ENCODE measurements at places on chromosomes 5 and 9.

- no peak for DNase-seq
These were observed 1.5 kb downstream of the CSF2 start for GRCh38 chr5:132074772-132075718.

DNA sequence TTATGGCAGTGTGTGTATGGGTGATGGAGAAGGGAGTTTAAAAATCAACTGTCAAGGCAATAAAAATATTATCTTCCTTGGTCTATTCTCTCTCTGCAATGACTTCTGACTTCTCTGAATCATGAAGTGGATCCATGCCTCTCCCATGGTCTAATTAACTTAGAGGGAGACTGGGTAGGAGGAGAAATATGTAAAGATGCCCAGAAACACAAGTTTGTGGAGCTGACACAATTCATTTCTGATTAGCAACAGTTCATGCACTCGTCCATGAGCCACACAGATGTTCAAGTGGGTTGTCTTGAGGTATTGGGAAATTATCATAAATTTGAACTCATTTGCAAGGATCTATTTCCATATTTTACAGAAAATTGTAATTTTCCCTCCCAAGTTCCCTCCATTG is 38.1 kb downstream of the INSYN2B start:
- DNase-seq, result no peak

DNA sequence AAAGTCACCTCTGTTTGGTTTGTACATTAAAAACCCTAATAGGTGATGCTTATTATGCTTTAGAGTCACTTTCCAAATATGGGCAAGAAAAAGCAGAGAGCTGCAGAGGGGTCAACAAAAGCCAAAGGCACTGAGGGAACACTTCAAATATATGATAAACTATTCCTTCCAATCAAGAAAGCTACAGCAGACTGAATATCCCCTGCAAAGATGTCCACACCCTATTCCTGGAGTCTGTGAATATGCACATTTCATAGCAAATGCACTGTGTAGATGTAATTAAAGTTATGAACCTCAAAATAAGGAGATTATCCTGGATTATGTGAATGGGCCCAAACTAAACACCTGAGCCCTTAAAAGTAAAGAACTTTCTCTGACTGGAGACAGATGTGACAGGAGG is 74.3 kb downstream of the ABCA1 start:
- no peak for DNase-seq

DNA sequence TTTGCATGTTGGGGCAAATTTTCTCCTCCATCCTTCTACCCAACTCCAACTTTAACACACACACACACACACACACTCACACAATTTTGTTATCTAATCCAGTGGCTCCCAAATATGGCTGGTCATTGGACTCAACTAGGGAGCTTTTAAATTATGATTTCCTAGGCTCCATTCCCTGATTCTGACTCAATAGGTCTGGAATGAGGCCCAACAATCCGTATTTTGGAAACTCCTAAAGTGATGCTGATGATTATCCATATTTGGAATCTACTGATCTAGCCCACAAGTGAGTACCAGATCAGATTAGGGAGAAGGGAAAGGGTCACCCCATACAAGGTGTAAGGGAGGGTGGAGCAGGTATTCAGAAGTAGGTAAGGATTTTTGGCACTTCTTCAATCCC is 309.7 kb downstream of the TLE1 start:
- DNase-seq, result no peak

DNA sequence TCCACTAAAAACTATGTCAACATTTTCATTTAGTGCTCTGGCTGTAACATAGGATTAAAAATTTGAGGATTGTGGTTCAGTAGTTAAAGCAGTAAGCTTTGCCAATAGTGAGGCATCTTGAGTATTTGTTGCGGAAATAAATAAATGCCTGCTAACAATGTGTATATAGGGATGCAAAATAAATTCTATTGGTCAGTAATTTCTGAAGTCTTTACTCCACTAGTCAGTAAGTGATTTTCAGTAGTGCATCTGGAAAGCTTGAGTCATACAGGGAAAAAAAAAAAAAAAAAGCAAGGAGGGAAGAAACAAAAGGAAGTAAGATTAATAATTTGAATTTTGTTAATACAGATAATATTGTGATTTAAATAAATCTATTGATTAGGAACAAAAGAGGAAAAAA is 21.0 kb downstream of the NIPBL start:
- no peak for DNase-seq

DNA sequence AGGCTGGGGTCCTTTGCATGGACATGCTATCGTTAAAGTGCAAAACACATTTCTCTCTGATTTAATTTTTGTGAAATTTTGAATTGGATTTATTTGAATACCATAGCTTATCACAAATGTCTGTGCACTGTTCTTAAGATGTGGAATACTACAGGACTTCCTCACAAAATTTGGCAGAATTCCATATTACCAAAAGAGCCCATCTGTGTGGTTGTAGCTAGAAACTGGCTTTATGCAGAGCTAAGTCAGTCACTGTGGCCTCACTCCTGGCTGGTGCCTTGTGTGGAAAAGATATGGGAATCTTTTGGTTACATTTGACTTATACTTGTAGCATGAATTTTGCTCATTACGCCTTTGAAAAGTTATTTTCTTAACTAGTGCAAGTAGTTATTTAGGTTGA is 35.5 kb downstream of the ACO1 start:
- no peak for DNase-seq

DNA sequence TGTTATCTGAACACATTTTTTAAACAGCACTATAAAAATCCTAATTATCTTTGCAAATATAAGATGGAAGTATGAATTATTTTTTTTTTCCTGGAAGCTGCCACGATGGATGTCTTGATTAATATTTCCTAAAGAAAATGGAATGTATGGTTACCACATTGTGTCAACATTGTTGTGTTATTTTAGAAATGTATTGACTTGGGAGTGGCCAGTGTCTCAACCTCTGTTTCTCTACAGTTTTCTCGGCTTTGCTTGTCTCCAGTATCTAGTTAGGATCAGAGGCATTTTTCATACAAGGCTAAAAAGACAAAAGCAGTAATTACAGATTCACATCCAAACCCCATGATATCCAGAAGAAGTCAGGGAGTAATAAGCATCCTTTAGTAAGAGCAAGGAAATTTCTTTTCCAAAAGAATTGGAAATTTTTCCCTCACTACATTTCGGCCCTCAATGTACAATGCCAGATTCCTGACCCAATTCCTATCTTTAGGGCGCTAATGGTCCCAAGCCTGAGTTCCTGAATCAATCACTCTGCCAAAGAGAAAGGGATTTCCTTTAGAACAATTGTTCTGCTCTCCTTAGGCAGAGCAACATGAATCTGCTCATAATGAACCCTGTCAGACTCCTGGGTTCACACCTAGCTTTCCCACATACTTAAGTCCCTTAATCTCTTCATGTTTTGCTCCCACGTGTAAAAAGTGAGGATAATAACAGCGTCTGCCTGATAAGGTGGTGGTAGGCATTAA is 111.7 kb downstream of the EDIL3 start:
- DNase-seq, result no peak

DNA sequence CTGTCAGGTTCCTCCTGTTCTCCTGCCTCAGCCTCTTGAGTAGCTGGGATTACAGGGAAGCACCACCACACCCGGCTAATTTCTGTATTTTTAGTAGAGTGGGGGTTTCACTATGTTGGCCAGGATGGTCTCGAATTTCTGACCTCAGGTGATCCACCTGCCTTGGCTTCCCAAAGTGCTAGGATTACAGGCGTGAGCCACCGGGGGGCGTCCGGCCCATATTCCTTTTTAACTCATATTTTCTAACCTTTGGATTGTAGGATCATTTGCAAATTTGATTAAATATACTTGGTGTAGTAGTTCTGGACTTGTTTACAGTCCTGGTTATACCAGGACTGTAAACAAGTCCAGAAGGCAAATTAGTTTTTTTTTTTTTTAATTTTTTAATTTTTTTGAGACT is 4.3 kb downstream of the TCERG1 start:
- no peak for DNase-seq

DNA sequence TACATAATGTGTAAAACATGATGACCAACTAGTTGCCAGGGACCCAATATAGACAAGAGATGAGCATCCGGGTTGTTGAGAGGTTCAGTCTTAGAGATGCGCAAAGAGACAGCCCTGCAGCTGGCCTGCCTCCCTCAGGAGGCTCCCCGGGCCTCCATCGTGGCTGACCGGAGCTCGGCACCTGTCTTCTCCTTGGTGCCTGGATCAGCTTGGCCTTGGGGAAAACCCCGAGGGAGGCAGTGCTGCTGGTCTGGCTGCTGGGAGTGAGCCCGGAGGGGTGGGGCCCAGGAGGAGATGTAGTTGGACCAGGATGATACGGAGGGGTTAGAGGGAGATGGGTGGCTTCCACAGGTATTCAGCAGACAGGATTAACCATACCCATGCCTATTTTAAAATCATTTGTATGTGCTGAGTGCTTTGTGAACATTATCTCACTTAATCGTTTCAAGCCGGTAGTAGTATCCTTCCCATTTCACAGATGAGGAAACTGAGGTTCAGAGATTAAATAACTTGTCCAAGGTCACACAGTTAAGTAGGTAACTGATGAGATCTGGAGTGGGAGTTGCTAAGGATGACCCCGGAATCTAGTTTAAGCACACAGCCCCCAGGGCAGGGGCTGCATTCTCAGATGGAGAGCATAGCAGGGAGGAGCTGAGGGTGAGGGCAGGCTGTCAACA is 173.8 kb downstream of the COL23A1 start:
- DNase-seq, result no peak

GRCh38 chr5:92942762-92943161 is 638.3 kb downstream of the NR2F1-AS1 start:
- DNase-seq, result no peak

DNA sequence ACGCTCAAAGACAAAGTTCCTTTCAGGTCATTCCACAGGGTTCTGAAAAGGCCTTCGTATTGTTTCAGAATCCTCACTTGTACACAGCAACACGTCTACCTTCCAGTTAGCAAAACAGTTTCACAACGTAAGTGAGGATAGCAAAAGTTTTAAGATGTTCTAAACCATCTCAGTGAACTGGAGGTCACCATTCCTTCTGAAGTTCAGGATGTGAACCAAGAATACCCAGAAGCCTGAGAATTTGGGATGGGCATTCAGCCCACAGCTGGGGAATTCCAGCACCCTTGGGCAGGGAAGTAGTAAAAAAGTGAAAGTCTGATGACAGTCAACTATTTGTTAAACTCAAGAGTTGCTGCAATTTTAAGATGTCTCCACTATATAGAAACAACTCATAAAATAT is 224.5 kb downstream of the BNC2 start:
- no peak for DNase-seq

- no peak for DNase-seq
These were observed 157.5 kb upstream of the SMIM23 start for GRCh38 chr5:171627936-171628632.

DNA sequence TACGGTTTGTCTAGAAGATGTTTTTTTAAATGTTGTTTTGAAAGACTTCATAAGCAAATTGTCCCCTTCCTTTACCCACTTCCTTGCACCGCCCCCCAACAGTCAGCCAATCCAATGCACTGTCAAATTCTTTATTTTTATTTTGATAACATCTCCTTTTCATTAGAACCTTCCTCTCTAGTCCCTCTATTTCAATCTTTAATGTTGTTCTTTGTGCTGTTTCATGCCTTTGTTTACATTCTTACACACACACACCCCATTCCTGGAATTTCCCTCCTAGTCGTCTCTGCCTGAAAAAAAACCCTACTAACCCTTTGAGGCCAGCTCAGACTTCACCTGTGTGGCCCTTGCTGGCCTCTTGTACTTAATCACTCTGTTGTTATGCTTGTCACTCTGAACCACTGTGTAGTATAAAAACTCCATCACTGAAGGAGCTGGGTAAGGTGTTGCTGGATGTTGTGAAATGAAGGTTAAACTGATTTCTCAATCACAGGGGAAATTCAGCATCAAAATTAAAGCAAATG is 133.4 kb downstream of the UGCG start:
- DNase-seq, result no peak

DNA sequence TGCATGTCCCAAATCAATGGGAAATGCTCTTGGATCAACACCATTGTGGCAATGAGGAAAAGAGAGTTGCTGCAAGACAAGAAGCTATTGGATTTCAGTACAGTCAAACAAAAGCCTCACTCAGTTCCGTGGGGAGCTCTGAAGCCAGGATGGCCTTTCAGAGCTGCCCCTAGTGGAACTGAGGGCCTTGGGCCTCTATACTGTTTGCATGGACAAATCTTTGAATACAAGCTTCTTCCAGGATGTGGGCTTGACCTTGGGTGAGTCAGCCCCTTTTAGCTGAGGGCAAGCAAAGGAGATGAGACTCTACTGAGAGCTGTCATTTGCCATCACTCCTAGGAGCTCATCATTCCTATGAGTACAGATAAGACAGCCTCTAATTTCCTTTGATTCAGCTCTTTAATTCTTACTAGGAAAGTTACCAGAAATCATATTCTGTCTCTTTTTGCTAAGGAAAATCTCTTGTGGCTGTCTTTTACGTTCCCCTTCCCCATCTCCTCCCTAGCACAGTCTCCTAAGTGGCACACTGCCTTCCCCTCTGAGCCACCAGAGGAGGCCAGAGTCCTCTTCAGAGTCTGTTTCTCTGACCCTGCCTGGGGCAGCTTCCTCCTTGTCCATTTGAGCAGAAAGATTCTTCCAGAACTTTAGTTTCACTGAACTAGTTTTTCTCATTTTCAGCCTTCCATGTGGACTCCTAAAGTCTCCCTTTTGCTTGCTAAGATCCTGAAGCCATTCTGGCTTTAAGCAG is 168.8 kb upstream of the POC5 start:
- no peak for DNase-seq

DNA sequence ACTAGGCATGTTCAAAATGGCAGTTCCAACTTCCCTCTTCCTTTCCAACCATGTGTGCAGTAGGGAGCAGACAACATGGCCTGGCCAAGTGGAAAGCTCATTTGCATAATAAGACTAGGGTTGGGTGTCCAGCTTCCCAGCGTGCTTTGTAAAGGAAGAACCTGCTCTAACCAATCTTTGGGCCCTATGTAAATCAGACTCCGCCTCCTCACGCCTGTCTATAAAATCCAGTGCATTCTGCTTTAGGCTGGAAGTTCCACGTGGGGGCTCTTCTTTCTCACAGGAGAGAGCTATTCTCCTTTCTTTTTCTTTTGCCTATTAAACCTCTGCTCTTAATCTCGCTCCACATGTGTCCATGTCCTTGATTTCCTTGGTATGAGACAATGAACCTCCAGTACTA is 83.4 kb downstream of the GCNT1 start:
- no peak for DNase-seq

DNA sequence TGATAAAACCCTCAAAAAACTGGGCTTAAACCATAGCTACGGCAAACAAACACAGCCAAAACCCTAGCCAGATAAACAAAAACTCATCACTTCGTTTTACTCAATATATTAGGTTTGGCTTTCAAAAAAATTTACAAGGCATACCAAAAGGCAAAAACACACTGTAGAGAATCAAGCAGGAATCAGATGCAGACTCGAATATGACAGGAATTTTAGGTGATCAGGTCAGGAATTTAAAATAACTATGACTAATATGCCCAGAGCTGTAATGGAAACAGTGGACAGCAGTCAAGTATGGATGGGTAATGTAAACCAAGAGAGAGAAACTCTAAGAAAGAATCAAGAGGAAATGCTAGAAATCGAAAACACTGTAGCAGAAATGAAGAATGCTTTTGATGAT is 26.5 kb upstream of the DOCK2 start:
- DNase-seq, result no peak

GRCh38 chr9:70413464-70413798 is 1.0 kb downstream of the KLF9 start:
- peak; percentile 68 for DNase-seq
